NCI-H2171 (cell line): ENCODE measurements at places on chromosomes 7 and 10.

GRCh38 chr7:30920021-30920583, 8.4 kb downstream of the AQP1 start:
- no peak for DNase-seq

GRCh38 chr7:36613031-36613614, 111.2 kb downstream of the AOAH start:
- DNase-seq = no peak

DNA sequence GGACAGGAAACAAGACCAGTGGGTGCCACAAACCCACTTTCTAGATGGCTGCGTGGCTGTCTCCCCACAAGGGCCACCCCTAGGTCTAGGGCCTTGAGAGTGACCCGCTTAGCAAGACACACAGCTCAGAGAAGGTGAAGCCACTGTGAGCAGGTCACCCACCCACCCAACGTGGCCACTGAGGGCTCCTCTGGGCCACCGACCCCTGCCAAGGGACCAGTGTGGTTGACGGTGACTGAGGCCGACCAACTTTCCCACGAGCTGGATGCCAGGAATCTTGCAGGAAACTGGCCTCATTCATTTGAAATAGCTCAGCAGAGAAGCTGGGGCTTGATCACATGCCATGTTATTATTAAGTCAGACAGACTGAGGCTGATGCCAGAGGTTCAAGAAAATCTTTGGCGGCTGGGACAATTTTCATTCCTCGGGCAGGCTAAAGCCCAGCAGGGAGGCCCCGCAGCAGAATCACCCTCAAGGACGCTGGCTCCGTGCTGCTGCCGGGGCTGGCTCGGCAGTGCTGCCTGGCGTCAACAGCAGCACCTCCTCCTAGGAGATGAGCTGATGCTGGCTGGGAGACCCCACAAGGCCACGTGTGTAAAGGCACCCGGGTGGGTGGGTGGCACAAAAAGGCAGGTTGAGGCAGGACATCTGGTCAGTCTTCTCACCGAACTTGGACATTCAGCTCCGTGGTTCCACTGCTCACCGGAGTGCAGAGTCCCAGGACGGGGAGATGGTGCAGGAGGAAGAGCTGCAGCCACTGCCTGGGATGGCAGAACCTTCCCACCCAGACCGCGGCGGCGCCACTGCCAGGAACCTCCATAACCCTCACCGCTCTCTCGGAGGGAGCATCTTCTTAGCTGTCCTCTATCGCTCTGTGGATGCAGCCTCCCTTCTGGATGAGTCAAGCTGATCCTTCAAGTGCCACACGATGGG, 57.8 kb downstream of the ZRANB1 start:
- no peak for DNase-seq

- DNase-seq = peak; percentile 3
These were observed 151.1 kb downstream of the CXCL12 start for GRCh38 chr10:44233561-44234482.

- DNase-seq = no peak
These were observed 15.8 kb upstream of the DOCK1 start for GRCh38 chr10:126889421-126889820.

- no peak for DNase-seq
These were observed 98.3 kb upstream of the NPVF start for GRCh38 chr7:25326501-25327156.

DNA sequence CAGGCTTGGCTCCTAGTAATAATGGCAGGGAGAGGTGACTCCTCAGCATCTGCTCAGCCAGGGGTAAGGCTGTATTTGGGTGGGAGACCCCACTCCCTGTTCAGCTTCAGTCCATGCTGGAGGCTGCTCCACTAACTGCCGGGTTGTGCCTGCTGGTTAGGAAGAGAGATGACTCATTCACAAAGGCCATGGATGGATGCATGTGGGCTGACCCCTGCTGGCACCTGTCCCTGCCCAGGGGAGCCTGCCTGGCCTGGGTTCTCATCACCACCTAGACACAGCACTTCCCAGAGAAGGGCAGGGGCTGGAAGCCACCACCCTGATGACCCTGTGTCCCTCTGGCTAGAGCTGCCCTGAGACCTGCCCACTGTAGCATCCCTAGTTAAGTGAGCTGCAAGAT, 59.0 kb downstream of the VSTM4 start:
- no peak for DNase-seq

GRCh38 chr7:127912901-127913300, 118.3 kb downstream of the LRRC4 start:
- no peak for DNase-seq

DNA sequence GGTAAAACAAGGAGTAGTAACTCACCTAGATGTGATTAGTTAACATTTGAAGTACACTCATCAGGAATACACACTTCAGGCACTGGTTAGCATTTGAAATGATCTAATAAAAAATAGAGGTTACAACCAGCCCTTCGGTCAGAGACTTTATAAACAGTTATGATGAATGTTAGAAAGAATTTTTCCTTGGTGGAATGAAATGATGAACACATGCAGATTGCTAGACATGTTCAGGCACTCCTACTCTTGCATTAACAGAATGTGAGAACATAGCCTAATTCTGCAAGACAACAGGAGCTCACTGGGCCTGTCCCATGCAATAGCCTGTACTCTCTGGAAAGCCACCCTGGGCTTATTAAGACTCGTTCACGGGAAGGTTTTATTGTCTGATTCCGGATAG, 47.3 kb upstream of the TECTB start:
- no peak for DNase-seq

DNA sequence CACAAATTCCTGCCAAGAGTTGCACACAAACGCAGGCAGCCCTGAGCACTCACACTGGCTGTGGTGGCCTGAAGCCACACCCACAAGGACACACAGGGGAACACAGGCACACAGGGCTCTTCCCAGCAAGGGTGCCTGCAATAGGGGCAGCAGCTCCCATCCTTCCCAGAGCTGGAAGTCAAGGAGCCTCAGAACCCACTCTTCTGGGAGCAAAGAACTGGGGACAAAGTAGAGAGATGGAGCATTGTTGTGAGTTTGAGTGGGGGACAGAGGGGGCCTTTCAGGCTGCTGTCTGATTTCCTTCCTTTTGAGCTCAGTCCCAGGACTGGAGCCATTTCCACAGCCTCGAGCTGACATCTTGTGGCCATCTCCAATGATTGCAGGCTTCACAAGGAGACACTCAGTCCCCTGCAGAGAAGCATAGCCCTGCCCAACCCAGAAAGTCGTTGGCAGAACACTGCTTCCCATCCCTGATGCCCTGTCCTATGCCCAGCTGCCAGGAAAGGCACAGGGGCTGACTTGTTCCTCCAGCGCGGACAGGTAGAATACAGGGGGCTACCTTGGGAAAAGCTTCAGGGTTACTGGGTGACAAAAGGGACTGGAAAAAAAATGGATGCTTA, 34.4 kb upstream of the SLF2 start:
- peak; percentile 26 for DNase-seq

DNA sequence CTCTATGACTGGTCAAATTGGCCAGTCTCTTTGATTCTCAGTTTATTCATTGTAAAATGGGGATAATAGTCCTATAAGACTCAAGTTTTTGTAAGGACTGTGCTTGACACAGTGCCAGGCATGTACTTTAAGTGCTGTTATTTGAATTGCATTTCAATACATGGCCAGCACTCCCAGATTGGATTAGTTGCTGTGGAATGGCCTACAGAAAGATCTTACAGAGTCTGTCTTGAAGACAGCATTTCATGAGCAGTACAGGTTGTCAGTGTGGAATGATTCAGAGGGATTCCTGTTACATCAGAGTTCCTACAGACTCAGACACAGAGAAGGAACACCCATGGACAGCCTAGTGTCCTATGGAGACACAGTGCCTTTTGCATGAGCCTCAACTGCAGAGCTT, 238.1 kb upstream of the BMPER start:
- no peak for DNase-seq

- no peak for DNase-seq
These were observed 9.0 kb upstream of the UCN3 start for GRCh38 chr10:5355594-5356301.

DNA sequence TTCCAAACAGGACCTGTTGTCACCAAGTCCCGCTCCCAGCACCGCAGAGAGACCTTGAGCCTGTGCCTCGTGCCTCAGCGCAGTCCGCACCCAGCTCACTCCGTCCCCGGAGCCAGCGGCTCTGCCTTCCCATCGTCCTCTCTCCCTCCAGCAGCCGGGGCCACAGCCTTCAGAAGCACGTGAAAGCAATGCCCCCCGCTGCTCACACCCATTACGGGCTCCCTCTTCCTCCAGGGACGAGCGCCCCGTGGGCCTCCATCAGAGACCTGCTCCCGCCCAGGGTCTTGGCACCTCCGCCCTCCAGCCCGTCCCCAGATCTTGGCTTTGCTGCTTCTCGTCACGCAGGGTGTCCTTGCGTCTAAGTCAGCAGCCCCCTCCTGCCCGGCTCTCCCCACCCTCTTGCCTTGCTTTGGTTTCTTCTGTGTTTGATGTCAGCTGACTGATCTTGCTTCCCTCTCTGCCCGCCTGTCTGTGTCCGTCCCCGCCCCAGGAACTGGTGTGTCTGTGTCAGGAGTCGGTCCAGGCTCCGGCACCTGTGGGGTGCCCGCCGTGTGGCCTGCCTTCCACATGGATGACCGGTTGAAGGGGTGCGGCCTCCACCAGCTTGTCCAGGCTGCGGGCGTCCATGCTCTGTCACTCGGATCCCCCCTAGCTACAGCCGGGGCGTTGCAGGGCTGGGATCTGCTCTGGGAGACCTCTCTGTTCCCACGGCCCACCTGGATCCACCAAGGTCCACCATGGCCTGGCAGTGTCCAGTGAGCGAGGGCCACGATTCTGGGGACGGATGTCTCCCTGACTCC, 61.9 kb downstream of the FOXL3 start:
- DNase-seq = no peak

- no peak for DNase-seq
These were observed 1.2 kb upstream of the PAOX start for GRCh38 chr10:133377818-133378250.

- no peak for DNase-seq
These were observed 158.9 kb downstream of the TCF7L2 start for GRCh38 chr10:113108948-113109347.

GRCh38 chr10:29204070-29204800, 84.6 kb upstream of the LYZL1 start:
- DNase-seq = no peak

GRCh38 chr10:31697271-31698180, 231.1 kb downstream of the ARHGAP12 start:
- DNase-seq = no peak

- DNase-seq = no peak
These were observed 406.3 kb downstream of the GFRA1 start for GRCh38 chr10:115866691-115867090.

GRCh38 chr7:4185721-4186512, 496.2 kb upstream of the FOXK1 start:
- no peak for DNase-seq

- no peak for DNase-seq
These were observed 61.3 kb downstream of the RAPGEF5 start for GRCh38 chr7:22295402-22296264.

DNA sequence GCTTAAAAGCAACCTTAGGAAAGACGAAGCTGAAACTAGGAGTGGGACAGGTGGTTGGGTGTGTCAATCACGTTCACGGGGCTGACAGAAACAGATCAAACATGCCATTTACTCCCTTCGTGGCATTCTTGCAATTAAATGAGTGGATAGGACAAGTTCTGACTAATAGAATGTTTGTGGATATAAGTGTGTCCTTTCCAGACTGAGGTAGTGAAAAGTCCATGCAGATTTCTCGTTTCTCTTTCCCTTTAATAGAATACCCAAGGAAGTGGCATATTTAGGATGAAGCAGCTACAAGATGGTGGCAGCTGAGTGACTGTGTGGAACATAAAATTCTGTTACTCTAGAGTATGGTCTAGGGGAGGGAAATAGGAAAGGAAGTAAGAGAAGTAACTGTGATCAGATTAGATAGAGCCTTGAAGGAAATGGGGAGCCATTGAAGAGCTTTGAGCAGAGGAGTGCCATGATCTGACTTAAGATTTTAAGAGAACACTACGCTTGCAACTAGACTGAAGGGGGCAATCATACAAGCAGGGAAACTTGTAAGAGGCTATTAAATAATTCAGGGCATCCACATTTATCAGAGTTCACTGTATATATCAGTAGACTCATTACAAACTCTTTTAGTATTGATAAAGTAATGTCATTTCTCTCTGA, 46.3 kb upstream of the HYAL4 start:
- DNase-seq = no peak

- DNase-seq = no peak
These were observed 45.5 kb upstream of the RHOBTB1 start for GRCh38 chr10:60989400-60989876.

- DNase-seq = no peak
These were observed 57.4 kb downstream of the MINDY4 start for GRCh38 chr7:30828591-30828990.

DNA sequence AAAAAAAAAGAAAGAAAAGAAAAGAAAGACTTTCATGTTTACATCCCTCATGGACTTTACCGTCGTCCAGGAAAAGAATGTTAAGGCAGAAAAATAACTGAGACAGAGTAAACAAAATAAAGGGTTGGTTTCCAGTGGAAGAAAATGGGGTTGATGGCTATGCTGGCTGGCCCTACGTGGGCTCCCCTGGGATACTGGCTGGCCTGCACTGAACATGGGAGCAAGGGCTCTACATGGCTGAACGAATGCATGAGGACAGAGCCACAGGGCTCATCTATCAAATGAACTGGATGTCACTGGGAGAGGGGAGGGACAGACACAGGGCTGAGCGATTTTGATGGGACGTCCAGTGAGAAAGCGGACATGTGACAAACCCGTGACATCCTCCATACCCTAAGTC, 2.5 kb upstream of the UCMA start:
- no peak for DNase-seq
